ENCODE measurements at places on chromosomes 2 and 18. TPM values are rescaled to one million over a fixed set of nuclear protein-coding genes. Genes with fewer than 3 reads are reported as not detected.
A peak's percentile ranks its signal among the peaks of the same experiment; 100 is the strongest.

CDK15 gene
- total RNA-seq = not detected

DNA sequence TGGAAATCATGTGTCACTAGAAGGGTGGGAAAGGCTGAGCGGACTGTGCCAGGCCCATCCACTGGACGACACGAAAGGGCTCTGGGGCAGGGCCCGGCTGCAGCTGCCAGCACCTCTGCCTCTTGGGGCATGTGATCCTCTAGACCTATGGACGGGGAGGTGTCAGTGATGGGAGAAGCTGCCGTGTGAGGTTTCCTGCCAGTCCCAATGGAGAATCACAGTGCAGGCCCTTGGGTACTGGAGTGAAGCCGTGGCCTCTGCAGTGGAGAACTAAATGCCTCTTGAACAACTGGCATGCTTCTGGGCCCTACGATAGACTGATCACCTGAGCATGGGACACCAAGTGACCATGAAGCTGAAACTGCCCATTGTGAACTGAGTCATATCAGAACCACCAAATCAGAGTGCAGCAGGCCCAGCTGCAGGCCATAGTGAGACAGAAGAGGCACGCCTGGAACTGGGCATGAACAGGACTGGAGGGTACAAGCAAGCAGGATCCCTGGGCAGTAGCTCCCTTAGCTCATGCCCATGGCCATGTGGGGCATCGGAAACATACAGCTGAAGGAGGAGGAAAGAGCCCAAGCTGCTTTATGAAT, 18.8 kb upstream of the RHOB start:
- DNase-seq = no peak

GRCh38 chr18:9715978-9716774, 8.1 kb downstream of the RAB31 start:
- DNase-seq = no peak

GRCh38 chr2:28340312-28341202, 52.1 kb upstream of the FOSL2 start:
- DNase-seq = peak; percentile 72

DNA sequence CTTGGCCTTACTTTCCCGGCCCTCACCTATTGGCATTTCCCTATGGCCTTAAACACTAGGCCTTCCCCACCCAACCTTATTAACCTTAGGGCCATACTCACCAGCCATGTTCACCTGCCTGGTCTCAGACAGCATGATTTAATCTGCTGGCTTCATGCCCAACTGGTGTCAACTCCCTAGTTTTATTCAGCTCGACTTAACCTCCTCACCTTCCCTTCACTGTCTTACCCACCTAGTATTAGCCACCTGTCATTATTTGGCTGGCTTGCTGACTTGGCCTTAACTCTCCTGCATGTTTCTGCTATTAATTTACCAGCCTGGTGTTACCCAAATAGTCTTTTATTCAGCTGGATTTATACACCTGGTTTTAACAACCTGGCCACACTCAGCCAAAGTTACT, 136.0 kb upstream of the ZSWIM2 start:
- no peak for DNase-seq

DNA sequence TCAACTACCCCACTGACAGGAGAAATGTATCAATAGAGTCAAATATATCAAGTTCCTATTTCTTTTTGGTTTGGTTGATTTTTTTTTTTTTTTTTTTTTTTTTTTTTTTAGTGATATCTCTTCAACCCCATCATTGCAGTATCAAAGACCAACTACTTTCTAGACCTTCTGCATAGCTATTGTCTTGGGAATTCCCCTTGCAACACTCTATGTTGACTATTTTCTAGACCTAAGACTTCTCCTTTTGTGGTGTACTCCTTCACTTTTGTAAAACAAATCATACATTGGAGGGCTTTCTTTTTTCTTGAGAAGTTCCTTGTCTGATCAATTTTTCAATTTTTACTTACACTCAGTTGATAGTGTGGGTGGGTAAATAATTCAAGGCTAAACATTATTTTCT, 46.5 kb upstream of the NR4A2 start:
- no peak for DNase-seq

DNA sequence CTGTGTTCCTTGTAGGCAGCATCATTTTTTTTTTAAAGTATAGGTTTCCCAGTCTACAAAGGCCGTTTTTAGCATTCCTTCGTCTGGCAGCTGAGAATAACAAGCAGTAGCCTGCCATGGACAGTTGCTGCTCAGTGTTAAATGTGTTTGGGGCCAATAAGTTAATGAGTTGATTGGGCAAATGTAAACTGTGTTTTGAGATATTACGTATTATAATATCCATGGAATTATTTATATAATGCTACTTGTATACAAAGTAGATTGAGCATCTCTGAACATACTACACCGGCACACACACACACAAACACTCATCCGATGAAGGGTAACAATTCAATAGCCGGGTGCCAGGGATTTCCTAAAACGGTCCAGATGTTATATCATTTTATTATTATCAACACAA, 97.2 kb downstream of the IRS1 start:
- no peak for DNase-seq

- no peak for DNase-seq
Observed at GRCh38 chr2:85907671-85908157, 18.9 kb upstream of the ST3GAL5 start.

SLC4A5 gene
- total RNA-seq = 0.90 TPM

GRCh38 chr2:156933645-156934225, 323.8 kb upstream of the GALNT5 start:
- no peak for DNase-seq

GRCh38 chr2:101566632-101567228, 91.8 kb upstream of the RFX8 start:
- no peak for DNase-seq

- no peak for DNase-seq
Observed at GRCh38 chr2:105798595-105798994, 53.9 kb downstream of the NCK2 start.

DNA sequence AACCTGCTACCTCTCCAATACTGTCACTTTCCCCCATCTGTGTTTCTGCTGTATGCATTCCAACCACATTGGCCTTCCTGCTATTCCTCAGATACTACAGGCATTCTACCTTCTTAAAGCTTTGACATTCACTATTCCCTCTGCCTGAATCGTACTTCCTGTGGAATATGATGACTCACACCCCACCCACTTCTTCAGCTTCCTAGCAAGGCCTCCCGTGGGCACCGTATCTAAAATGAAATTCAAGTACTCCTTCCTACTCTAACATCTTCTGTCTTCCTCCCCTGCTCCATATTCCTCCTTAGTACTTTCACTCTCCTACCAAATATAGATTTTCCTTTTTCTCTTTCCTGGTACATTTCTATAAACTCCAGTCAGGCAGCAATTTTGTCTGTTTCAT, 710.4 kb downstream of the RNF144A start:
- no peak for DNase-seq

DSEL gene
- total RNA-seq = 9.4 TPM

DNA sequence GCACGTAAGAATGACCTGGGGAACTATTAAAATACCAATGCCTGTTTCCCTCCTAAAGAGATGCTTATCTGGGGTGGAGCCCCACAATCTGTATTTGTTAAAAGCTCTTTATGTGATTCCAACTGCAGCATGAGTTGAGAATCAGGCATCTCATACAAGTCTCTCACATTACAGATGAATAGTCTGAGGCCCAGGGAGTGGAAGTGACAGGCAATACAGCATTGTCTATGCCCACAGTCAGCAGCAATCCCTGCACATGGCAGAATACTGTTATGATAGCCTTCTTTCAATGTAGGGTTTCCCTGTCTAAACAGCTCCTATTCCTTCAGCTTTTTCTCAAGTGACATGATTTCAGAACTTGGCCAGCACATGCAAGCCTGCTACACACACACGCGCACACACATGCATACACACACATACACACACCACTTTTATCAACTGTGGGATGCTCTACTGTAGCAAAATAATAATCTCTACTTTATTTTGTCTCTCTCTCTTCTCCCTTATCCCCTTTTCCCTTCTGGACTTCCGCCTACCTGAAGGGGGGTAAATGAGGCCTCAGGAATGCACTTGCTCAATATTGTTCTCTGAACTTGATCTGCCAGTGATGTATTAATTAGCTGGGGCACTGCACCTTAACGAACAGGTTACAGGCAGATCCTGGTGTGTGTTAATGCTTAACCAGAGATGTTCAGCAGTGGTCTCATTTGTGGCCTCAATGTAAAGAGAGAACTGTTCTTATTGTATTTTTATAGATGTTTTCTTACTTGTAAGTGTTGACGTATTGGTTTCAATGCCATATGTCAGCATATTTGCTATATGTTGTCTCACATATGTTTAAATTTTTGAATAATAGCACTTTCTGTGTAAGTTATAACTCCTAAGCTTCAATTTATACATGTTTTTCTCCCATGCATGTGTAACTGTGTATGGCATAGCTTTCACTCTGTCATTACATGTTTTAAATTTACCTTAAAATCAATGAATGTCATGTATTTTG, 116.0 kb downstream of the SETBP1 start:
- no peak for DNase-seq

DNA sequence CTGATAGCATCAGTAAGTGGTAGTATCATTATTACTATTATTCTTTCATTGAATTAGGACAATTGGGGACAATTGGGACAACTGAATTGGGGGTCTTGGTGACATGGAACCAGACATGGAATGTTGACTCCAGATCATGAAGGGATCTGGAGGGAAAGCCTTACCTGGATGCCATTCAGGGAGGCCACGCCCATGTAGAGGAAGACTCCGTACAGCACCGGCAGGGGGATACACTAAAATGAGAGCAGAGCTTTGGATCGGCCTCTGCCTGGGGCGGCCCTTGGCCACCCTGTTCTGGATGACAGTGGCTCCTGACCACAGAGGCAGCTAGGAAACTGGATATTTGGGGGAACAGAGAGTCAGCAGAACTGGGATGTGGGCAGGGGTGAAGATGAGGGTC, 29.2 kb downstream of the MTHFD2 start:
- peak; percentile 83 for DNase-seq

- no peak for DNase-seq
Observed at GRCh38 chr2:53575721-53576124, 191.9 kb upstream of the CHAC2 start.

CRYGD gene
- 5.5 TPM for total RNA-seq

GRCh38 chr2:145743011-145743410, 1223.1 kb upstream of the ZEB2 start:
- no peak for DNase-seq

GATA6 gene
- total RNA-seq = 37.7 TPM

GRCh38 chr2:53727921-53728320, 39.7 kb upstream of the CHAC2 start:
- DNase-seq = no peak
